ENCODE measurements at places on chromosomes 2 and 18.
A peak's percentile ranks its signal among the peaks of the same experiment; 100 is the strongest.

DNA sequence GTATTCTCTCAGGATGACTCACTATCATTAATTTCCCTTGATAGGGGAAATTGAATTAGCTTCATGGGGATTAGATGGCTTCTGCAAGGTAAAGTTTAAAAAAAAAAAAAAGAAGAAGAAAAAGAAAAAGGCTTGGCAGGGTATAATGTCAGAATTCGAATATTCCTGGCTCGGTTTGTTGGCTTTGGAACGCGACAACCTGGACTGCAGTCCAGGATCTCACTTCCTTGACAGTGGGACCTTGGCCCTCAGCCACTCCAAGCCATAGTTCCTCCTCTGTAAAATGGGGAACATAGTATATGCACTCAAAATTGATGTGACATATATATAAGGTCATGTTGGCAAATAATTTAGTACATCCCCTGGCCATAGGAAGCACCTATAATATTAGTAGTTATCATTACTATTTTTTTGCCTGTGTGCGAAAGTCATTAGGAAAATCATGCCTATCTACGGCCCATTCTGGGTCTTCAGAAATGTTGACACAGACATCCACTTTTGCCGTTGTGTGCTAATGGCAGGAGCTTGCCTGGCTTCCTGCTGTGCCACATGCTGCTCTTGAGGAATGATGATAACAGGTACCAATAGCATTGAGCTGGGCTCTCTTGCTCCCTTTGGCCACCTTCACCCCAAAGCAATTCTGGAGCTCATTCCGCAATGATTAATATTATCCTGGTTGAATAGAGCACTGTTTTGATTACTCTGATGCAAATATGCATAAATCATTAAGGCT lies 97.9 kb downstream of the MTCL1 start:
- DNase-seq = no peak

GRCh38 chr18:70288171-70288850 lies 534 bp upstream of the SOCS6 start:
- no peak for DNase-seq

GRCh38 chr2:210445116-210445707 lies 31.3 kb downstream of the LANCL1 start:
- DNase-seq = peak; percentile 11

- DNase-seq = no peak
Observed at GRCh38 chr18:3332376-3332775, 70.4 kb downstream of the MYL12B start.

DNA sequence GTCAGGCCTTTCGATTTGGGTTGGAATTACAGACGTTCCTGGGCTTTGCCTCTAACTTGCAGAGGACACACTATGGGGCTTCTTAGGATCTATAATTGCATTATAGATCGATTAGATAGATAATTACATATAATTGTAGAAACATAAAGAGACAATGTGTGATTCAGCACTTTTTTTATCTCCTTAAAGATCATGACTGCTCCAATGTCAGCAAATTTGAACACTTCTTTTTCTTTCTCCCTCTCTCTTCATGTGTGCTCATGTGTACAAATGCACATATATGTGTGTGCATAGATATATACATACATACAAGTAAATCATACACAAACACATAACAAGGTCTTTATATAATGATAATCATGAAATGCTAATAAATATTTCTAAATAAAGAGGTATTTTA lies 1261.2 kb upstream of the SLC39A10 start:
- no peak for DNase-seq

- no peak for DNase-seq
Observed at GRCh38 chr18:5311301-5311989, 15.9 kb upstream of the ZBTB14 start.

DNA sequence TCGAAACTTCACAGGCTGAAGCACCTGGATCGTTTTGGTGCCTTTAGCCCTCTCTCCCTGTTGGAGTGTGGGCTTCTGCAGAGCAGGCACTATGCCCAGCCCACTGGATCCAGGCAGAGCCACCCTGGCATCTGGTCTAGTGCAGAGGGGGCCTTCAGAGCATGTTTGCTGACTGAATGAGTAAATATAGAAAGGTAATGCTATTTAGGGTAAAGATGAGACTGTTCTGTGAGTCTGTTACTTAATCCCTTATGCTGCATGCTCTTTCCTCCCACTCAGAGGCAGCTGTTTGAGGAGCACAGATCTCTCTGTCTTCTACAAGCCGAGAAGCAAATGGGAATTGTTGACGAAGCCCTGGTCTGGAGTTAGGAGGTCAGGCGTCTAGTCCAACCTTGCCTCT lies 130.2 kb downstream of the RGPD3 start:
- no peak for DNase-seq

- no peak for DNase-seq
Observed at GRCh38 chr18:7066965-7067555, 50.5 kb downstream of the LAMA1 start.

DNA sequence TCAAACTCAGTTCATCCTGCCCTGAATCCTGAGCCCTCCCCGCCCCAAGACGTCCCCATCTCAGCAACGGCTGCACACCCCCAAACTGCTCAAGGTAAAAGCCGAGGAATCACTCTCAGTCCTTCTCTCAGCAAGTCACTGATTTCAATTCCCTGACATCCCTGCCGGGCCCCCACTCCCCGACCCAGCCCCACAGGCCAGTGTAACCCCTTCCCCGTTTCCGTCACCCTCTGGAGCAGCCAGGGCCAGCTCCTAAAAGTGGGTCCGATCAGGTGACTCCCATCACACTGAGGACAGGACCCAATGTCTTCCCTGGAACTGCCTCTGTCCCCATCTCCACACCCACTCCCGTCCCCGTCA lies 20.5 kb downstream of the SNORC start:
- DNase-seq = no peak

DNA sequence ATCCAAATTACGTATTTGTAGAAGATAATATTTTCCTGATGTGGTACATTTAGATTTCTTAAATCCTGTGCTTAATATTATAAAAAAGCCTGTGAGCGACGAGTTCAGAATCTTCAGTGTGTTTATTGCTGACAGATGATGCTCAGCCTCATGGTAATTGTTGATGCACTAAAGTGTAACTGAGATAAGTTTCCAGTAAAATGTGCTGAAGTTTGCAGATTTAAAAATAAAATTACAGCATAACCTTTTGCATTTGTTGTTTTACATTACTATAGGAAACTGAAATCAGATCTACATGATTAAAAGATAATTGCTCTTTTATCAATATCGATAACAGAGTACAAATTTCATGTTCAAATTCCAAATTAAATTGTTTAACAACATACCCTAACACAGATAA lies 307.6 kb downstream of the FIGN start:
- DNase-seq = no peak

All from NCI-H2171 (cell line).